CD4-positive, alpha-beta memory T cell (primary cell): ENCODE measurements at places on chromosomes 5 and 9.

- peaks cover 3% of the 10 kb centered on the region for H3K27me3 ChIP-seq
- no peaks in the 10 kb centered on the region for H3K4me1 ChIP-seq
- no peak for DNase-seq
- no peaks in the 10 kb centered on the region for H3K36me3 ChIP-seq
Observed at GRCh38 chr9:91379426-91379825, 17.7 kb upstream of the AUH start.

GRCh38 chr9:3775968-3776367 is 250.2 kb upstream of the RFX3 start:
- H3K36me3 ChIP-seq, result no peaks in the 10 kb centered on the region
- DNase-seq, result no peak
- no peaks in the 10 kb centered on the region for H3K27me3 ChIP-seq

DNA sequence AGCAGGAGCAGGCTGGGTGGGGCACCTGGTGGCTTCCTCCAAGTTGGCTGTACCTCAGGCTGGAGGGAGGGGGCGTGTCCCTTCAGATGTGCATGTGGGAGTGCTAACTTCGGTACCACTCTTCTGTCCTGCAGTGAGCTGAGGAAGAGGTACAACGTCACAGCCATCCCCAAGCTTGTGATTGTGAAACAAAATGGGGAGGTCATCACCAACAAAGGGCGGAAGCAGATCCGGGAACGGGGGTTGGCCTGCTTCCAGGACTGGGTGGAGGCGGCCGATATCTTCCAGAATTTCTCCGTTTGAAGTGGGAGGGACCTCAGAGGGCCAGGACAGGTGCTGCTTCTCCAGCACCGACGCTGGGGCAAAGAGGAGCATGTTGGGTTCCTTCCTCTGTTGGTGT is 9.3 kb downstream of the NXNL2 start:
- H3K4me3 ChIP-seq, result no peak overlapping the region
- H3K4me1 ChIP-seq, result no peaks in the 10 kb centered on the region
- H3K27me3 ChIP-seq, result no peaks in the 10 kb centered on the region
- no peaks in the 10 kb centered on the region for H3K36me3 ChIP-seq
- no peak for DNase-seq

DNA sequence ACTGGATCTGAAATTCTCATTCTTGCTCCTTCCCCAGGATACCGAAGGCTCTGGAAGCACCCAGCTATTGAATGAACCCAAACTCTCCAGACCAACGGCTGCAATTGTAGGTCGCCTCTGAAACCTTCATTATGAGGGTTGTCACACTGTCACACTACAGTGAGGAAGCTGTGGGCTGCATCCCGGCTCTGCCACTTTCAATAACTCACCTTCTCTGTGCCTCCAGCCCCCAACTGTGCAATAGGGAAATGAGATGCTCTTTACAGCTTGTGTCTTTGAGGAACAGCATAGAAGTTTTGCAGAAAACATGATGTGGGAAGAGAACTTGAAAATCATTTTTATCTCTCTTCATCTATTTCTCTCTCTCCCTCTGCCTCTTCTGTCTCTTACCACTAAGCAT is 69.6 kb upstream of the TGFBR1 start:
- H3K27ac ChIP-seq, result no peak overlapping the region
- no peak for DNase-seq
- no peaks in the 10 kb centered on the region for H3K36me3 ChIP-seq
- H3K27me3 ChIP-seq, result no peaks in the 10 kb centered on the region
- H3K4me1 ChIP-seq, result no peaks in the 10 kb centered on the region
- no peak overlapping the region for H3K4me3 ChIP-seq

GRCh38 chr5:169307646-169308045 is 6.7 kb upstream of the SLIT3 start:
- no peak overlapping the region for H3K27ac ChIP-seq
- H3K27me3 ChIP-seq, result no peaks in the 10 kb centered on the region
- H3K4me1 ChIP-seq, result no peaks in the 10 kb centered on the region
- no peaks in the 10 kb centered on the region for H3K36me3 ChIP-seq
